A549 treated with GW870086 at 1 μM for 4 hours (cell line): ENCODE measurements at places on chromosomes 5 and 9. TPM values are rescaled to one million over a fixed set of nuclear protein-coding genes. Genes with fewer than 3 reads are reported as not detected.

Gene CCNJL
- 10.5 to 13.8 TPM (median 12.5 TPM) in 5 replicates for total RNA-seq

Gene RASGEF1C
- total RNA-seq = 0.09 to 0.16 TPM (median 0.10 TPM) in 4 of 5 replicates, not detected in the other

Gene CLIC3
- 3.3 to 5.1 TPM (median 4.8 TPM) in 5 replicates for total RNA-seq

Gene LEAP2
- total RNA-seq = 0.68 to 1.2 TPM (median 0.86 TPM) in 5 replicates

Gene NUTM2F
- not detected in 5 replicates for total RNA-seq

Gene PCDHB13
- total RNA-seq = 0.03 to 0.07 TPM (median 0.07 TPM) in 4 of 5 replicates, not detected in the other

Gene IQGAP2
- total RNA-seq = 1.7 to 2.1 TPM (median 2.1 TPM) in 5 replicates

Gene THBS4
- 0.28 TPM in 1 of 5 replicates, not detected in the others for total RNA-seq

Gene IFNA21
- total RNA-seq = not detected in 5 replicates

Gene TXNDC8
- not detected in 5 replicates for total RNA-seq

Gene SLC36A2
- not detected in 5 replicates for total RNA-seq

Gene ORM2
- not detected in 5 replicates for total RNA-seq

Gene SPINK6
- total RNA-seq = 0.49 to 0.87 TPM (median 0.64 TPM) in 3 of 5 replicates, not detected in the others

Gene SLC25A2
- not detected in 5 replicates for total RNA-seq

Gene PPP1R26
- 14.8 to 19.9 TPM (median 19.3 TPM) in 5 replicates for total RNA-seq

Gene EGR1
- total RNA-seq = 8.5 to 13.4 TPM (median 10.9 TPM) in 5 replicates
